ENCODE measurements at places on chromosomes 16 and 17. TPM values are rescaled to one million over a fixed set of nuclear protein-coding genes. Genes with fewer than 3 reads are reported as not detected.

- peak; percentile 62 for DNase-seq
These were observed 179.4 kb downstream of the VPS53 start for GRCh38 chr17:535198-535597.

DNA sequence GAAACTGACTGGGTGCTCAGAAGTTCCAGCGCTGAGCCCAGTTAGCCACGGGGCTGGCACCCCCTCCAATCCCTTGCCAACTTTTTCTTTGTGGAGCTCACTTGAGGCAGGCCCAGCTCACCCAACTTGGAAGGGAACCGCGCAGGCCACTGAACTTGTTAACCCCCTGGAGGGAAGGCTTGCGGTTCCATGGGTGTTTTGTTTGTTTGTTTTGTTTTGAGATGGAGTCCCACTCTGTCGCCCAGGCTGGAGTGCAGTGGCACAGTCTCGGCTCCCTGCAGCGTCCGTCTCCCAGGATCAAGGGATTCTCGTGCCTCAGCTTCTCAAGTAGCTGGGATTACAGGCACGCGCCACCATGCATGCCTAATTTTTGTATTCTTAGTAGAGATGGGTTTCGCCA, 34.1 kb upstream of the NDRG4 start:
- no peak for DNase-seq

GRCh38 chr17:77208217-77208808, 67.5 kb downstream of the SEC14L1 start:
- peak; percentile 55 for DNase-seq

Gene AIPL1
- not detected for total RNA-seq

DNA sequence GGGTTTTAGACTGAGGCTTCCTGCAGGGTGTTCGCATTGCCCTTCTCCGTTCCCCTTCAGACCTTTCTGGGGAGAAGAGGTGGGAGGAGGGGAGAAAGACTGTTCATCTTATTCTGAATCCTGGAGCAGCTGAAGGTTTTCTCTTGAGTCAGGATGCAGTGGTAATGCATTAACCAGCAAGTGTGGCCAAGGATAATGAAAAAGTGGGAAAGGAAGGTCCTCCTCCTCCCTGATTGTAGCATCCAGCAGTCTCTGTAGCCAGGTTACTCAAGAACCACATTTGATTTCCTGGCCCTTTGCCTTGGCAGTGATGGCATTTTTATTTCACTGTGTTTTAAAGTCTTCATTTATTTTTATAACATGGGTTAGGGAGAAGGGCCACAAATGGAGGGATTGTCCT, 59.1 kb downstream of the CYLD start:
- no peak for DNase-seq

GRCh38 chr17:32268734-32269288, 3.2 kb downstream of the RHBDL3 start:
- DNase-seq, result no peak

GRCh38 chr16:9061358-9061813, 30.1 kb upstream of the HAPSTR1 start:
- DNase-seq, result no peak

GRCh38 chr16:30533146-30533522, 1.5 kb downstream of the ZNF747 start:
- DNase-seq, result no peak

- no peak for DNase-seq
These were observed 10.8 kb downstream of the SLC22A31 start for GRCh38 chr16:89189358-89190025.

GRCh38 chr16:79261944-79262552, 338.5 kb downstream of the MAF start:
- no peak for DNase-seq

DNA sequence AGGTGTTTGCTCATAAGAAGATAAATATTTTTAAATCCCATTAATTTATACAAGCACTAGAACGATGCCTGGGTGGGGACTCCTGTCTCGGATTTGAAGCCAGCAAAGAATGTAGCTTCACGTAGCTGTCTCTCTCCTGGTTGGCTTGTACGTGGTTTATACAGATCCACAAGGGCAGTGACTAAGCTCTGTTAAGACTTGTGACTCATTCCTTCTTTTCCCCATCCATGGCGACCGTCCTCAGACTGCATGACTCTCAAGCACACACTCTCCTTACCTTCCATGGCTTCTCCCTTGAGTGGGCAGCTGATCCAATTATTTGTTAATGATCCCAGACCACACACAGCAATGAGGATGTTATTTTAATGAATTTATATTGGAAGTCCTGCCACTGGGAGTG, 679.7 kb upstream of the SOX9 start:
- no peak for DNase-seq

GRCh38 chr17:61504697-61505096, 52.5 kb downstream of the TBX4 start:
- DNase-seq, result no peak

DNA sequence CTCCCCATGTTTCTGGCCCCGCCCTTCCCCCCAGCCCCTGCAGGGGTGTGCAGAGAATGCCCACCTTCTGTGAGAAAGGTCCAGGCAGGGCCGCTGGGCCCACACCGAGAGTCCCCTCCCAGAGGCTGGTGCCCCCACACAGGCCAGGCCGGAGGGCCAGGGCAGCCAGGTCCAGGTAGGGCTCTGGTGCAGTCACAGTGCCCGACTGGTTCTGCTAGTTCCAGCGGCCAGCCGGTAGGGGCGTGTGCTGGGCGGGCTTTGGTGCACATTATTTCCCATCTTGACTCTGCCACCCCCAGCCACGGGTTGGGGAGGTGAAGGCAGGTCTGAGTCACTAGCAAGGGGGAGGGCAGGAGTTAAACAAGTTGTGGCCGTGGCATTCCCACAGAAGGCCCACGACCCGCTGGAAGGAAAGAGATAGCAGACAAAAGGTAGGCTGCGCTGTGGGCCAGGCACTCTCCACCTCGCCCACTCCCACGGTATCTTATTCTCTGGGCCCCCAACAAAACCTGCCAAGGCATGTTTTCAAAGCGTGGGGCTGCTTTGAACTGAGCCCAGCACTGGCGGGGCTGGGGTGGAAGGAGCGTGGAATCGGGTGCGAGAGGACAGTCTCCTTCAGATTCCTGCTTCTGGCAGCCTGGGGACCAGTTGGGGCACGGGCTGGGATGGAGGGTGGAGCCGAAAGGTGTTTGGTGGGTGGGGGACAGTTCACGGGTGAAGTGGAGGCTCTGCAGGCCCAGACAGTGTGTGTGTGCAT, 1.9 kb downstream of the EPN3 start:
- DNase-seq, result no peak

DNA sequence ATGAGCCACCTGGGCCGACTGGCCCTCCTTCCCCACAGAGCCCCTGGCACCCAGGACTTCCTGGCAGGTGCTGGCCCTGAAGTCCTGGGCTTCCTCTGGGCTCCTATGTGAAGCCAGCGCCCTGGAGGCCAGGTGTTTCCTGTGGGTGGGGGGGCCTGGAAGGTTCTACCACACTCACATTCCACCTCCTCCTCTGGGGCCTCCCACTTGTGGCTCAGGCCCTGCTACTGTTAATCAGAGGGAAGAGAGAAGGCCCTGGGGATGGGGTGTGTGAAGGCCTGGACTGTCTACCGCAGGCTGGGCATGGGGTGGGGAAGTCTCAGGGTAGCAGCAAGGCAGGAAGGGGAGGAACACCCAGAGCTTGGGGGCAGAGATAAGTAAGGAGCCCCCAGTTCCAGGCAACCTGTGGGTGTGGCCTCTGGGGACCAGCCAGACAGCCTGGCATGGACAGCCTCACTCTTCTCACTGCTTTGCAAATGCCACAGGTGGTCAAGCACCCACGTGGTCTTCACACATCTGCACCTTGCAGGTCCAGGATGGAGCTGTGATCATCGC, 111.9 kb upstream of the TNRC6C start:
- DNase-seq, result no peak
